H9 (cell line): ENCODE measurements at places on chromosomes 4 and X. TPM values are rescaled to one million over a fixed set of nuclear protein-coding genes. Genes with fewer than 3 reads are reported as not detected.

DNA sequence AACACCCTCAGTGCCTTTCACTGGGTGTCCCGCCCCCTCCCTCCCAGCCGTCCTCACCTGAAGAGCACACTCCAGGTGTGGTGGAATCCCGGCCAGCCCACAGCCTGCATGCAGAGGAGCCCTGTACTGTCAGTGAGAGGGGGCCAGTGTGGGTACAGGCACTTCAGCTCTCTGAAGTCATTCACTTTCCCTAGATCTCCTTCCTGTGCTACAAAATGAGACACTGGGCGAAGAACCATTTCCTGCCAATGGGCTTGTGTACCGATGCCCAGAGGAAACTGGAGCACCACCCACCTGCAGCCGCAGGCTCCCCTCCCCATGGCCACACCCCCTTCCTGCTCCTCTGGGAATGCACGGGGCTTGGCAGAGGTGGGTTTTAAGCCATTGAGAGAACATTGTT, 73.9 kb upstream of the C4orf50 start:
- no peaks in the 10 kb centered on the region for H3K27me3 ChIP-seq
- peak; percentile 70 for DNase-seq
- H3K27ac ChIP-seq, result no peak overlapping the region
- no peak overlapping the region for H3K4me3 ChIP-seq
- H3K4me1 ChIP-seq, result no peaks in the 10 kb centered on the region; the same call in 1 of the 2 replicates

- no peak overlapping the region for H3K27ac ChIP-seq
- 0 out of 2 replicates have a peak, but pooled peaks cover 2% of the 10 kb centered on the region for H3K27me3 ChIP-seq
- H3K4me3 ChIP-seq, result no peak overlapping the region
- H3K36me3 ChIP-seq, result peaks cover 1% of the 10 kb centered on the region; the same call in 2 of the 3 replicates
- H3K4me1 ChIP-seq, result peaks cover 3% of the 10 kb centered on the region; the same call in 1 of the 2 replicates
Measured at GRCh38 chr4:153081006-153081580, 123.2 kb upstream of the TRIM2 start.

DNA sequence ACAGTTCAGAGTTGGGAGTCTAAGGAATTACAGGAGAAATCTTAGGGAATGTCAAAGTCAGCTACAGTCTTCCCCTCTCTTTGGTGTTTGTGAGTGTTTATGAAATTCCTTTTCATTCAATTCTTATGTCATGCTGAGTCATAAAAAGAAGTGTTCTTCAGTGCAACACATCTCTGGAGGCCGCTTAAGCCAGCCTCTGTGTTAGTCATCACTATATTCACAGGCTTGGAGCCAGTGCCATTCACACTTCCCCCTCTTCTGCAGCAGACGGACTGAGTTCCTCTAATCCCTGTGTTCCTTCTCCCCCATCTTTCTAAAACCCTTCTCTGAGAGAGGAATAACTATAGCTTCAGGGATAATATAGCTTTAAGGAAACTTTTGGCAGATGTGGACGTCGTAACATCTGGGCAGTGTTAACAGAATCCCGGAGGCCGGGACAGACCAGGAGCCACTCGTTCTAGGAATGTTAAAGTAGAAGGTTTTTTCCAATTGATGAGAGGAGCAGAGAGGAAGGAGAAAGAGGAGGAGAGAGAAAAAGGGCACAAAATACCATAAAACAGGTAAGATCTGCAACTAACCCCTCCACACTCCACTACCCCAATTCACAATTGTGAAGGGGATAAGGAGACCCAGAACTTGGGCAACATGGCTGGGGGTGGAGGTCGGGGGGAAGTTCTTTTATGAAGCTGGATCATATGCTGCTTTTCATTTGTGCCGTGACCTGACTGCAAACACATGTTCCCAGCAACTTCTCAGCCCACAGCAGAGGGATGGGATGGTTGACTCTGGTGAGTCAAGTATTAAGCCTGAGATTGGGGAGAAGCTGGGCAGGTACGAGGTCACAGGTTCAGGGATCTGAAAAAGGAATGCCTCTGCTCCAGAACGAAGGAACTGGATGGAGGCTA, at the start of gene SRPX2:
Gene SRPX2 (plus strand): TSS at position 244 of the 905 bp plus-strand sequence. CDS start 2,124 bp downstream, outside the sequence.
- H3K36me3 ChIP-seq, result no peaks in the 10 kb centered on the region; the same call in 1 of the 3 replicates
- no peak for DNase-seq
- no peak within 1 kb of the TSS for H3K4me3 ChIP-seq
- peaks cover 3% of the 10 kb centered on the region; the same call in 1 of the 2 replicates for H3K4me1 ChIP-seq

DNA sequence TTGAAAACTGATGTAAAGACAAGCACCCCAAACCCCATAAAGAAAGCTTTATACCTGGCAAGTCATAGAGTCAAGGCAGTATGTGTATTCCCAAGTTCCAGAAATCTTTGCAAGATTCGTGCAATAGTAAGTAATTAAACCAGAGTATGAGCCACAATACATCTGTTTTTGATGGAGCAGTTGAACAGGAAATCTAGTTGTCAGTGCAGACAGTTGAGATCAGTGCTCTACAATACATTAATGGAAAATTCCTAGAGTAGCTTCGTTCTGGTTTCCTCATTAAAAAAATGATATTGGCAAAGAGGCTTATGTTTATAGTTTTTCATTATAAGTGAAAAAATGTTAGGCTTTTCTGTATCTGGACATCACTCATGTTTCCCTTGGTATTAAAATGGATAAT, 575.3 kb downstream of the TRIML1 start:
- DNase-seq, result no peak
- no peaks in the 10 kb centered on the region for H3K27me3 ChIP-seq
- no peaks in the 10 kb centered on the region for H3K4me1 ChIP-seq

DNA sequence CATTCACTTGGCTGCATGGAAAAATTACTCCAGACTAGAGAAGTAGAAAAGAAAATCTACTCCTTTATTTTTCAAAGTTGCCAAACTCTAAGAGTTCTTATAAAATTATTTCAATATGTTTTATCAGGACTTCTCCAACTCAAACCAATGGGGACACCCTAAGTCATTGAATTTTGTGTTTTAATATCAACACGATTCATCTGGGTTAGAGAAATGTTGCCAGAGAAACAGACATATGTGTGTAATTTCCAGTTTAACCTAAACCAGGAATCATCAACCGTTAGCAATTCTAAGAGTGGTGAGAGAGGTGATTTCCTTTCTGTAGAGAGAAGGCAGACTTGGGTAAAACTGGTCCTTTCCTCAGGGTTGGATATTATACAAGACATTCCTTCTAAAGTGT, 291.8 kb downstream of the LDB2 start:
- H3K4me3 ChIP-seq, result no peak overlapping the region
- H3K4me1 ChIP-seq, result peaks cover 15% of the 10 kb centered on the region
- H3K27ac ChIP-seq, result no peak overlapping the region
- no peaks in the 10 kb centered on the region for H3K36me3 ChIP-seq
- no peak for DNase-seq

DNA sequence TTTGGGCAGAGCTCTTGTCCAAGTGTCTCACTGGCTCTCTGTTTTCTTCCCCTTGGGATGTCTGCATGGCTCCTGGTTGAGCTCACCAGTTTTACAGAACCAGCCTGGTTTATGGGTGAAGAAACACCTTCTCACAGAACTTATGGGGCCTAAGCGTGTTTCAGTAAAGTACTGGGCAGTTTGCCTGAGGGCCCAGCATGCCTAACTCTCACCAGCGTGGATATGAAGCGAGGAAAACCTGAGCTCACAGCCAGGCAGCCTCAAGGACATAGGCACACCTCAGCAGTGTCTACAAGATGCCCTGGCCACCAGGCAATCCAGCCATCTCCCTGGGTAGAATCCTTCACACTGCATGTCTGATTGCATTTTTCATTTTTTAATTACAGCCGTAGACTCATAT, 9.2 kb downstream of the NHSL2 start:
- no peaks in the 10 kb centered on the region for H3K27me3 ChIP-seq
- no peak overlapping the region for H3K27ac ChIP-seq
- H3K4me1 ChIP-seq, result peaks cover 13% of the 10 kb centered on the region; the same call in 1 of the 2 replicates
- no peaks in the 10 kb centered on the region; the same call in 1 of the 2 replicates for H3K36me3 ChIP-seq
- no peak for DNase-seq
- H3K4me3 ChIP-seq, result no peak overlapping the region; the same call in 2 of the 3 replicates

DNA sequence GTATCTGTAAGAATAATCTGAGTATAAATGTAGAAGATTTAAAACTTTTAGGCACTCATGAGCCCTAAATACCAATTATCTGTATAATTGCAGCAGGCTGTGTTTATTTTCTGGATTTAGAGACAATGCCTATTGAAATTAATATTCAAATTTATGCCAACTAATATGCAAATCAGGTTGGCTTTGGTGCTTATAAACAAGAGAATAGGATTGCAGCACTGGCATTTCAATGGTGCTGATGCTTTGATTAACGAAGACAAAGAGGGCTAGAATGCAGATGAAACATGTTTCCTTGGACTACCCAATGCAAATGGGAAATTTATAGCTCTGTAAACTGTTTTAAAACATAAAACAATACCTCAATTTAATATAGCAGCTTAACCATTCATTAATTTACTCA, 70.7 kb upstream of the GATB start:
- H3K36me3 ChIP-seq, result peaks cover 3% of the 10 kb centered on the region; the same call in 2 of the 3 replicates
- no peak for DNase-seq
- no peak overlapping the region for H3K4me3 ChIP-seq
- no peaks in the 10 kb centered on the region for H3K4me1 ChIP-seq
- no peak overlapping the region for H3K27ac ChIP-seq

GRCh38 chr4:144362366-144362765, 221.8 kb upstream of the GYPA start:
- no peak for DNase-seq
- H3K4me1 ChIP-seq, result no peaks in the 10 kb centered on the region
- H3K27me3 ChIP-seq, result no peaks in the 10 kb centered on the region
- no peaks in the 10 kb centered on the region for H3K36me3 ChIP-seq
- H3K27ac ChIP-seq, result no peak overlapping the region
- H3K4me3 ChIP-seq, result no peak overlapping the region

- peak overlapping the region; percentile 92 for H3K4me3 ChIP-seq
- H3K36me3 ChIP-seq, result no peaks in the 10 kb centered on the region
- DNase-seq, result no peak
- no peak overlapping the region for H3K27ac ChIP-seq
- no peaks in the 10 kb centered on the region; the same call in 1 of the 2 replicates for H3K4me1 ChIP-seq
Measured at GRCh38 chrX:118347131-118347530, 1.2 kb downstream of the WDR44 start.

GRCh38 chrX:101117701-101118100, 19.7 kb downstream of the CENPI start:
- H3K36me3 ChIP-seq, result peaks cover 23% of the 10 kb centered on the region
- no peaks in the 10 kb centered on the region for H3K4me1 ChIP-seq
- H3K27me3 ChIP-seq, result no peaks in the 10 kb centered on the region
- no peak for DNase-seq

DNA sequence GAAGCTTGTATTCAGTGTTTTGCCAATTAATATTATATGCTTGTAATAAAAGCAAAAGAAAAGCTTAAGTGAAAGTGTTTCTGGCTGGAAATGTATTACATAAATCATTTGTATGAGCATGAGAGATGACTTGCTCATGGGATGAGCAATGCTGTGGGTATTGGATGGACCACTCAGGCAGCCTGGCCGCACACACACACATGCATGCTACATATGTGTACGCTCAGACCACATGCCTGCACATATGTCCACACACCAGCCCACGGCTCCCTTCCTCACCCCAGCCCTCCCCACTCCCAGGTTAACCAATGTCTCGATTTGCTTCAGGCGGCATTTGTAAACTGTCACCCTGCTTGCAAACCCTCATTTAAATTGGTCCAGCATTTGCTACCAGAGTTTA, 55.9 kb downstream of the CPLX1 start:
- no peaks in the 10 kb centered on the region for H3K27me3 ChIP-seq
- DNase-seq, result no peak
- no peaks in the 10 kb centered on the region for H3K4me1 ChIP-seq

- peaks cover 4% of the 10 kb centered on the region; the same call in 1 of the 2 replicates for H3K4me1 ChIP-seq
- H3K36me3 ChIP-seq, result no peaks in the 10 kb centered on the region
- H3K27ac ChIP-seq, result no peak overlapping the region
- no peak overlapping the region for H3K4me3 ChIP-seq
Measured at GRCh38 chrX:109847257-109848187, 114.5 kb upstream of the ACSL4 start.

DNA sequence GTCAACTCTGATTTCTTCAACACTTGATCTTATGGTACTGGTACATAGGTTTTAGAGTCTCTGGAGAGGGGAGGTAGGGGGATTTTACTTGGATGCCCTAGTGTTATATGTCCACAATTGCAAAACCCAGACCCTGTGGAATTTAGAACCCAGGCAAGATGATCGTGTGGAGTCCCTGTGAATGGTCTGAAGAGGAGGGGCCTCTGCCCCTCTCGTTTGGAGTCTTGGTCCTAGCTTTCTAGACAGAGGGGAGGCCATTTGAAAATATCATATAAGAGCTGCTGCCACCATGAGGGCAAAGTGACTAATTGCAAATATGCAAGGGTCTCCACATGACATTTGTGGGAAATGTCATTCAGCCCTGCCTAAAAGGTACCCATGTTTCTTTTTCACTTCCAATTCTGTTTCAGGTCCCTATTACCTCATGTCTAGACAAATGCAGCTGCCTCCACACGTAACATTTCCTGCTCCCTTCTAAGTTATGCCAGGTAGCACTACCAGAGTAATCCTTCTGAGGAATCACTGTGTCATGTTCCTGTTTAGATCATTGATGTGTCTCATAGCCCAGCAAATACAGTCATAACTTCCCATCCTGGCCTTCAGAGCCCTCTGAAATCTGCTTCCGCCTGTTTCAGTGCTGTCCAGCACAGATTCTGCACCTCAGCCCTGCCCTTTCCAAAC, 126.8 kb downstream of the KLHL8 start:
- no peak overlapping the region for H3K27ac ChIP-seq
- H3K36me3 ChIP-seq, result peaks cover 22% of the 10 kb centered on the region
- H3K4me1 ChIP-seq, result no peaks in the 10 kb centered on the region

- no peaks in the 10 kb centered on the region; the same call in 1 of the 2 replicates for H3K4me1 ChIP-seq
- DNase-seq, result no peak
- H3K27ac ChIP-seq, result no peak overlapping the region
- H3K36me3 ChIP-seq, result 0 out of 2 replicates have a peak, but pooled peaks cover 2% of the 10 kb centered on the region
- H3K4me3 ChIP-seq, result no peak overlapping the region
Measured at GRCh38 chrX:104118765-104119164, 6.4 kb downstream of the ZCCHC18 start.

The AMBN gene
- total RNA-seq, result not detected in 2 replicates

The KLB gene
- total RNA-seq, result 0.07 TPM in 2 replicates

The TLL1 gene
- total RNA-seq, result not detected in 2 replicates

The TLR3 gene
- total RNA-seq, result 0.92 and 0.97 TPM in 2 replicates

The LNX1 gene
- 1.7 and 2.1 TPM in 2 replicates for total RNA-seq

The SFRP2 gene
- 156 and 161 TPM in 2 replicates for total RNA-seq

The PGAM4 gene
- total RNA-seq, result 0.52 TPM in 1 of 2 replicates, not detected in the other

The PAGE2B gene
- total RNA-seq, result not detected in 2 replicates

The CTAG2 gene
- total RNA-seq, result not detected in 2 replicates

The ERAS gene
- 0.18 TPM in 1 of 2 replicates, not detected in the other for total RNA-seq

The SATL1 gene
- total RNA-seq, result 0.18 and 0.31 TPM in 2 replicates
